ENCODE measurements at places on chromosomes 16 and 17. TPM values are rescaled to one million over a fixed set of nuclear protein-coding genes. Genes with fewer than 3 reads are reported as not detected.

TVP23A gene
- total RNA-seq, result not detected

- no peak for ATAC-seq
Measured at GRCh38 chr17:83088451-83088850, 9.0 kb downstream of the METRNL start.

- ATAC-seq, result no peak
Measured at GRCh38 chr17:73165616-73166404, 1.0 kb downstream of the SSTR2 start.

CCDC78 gene
- total RNA-seq, result 0.40 TPM
